ENCODE measurements at places on chromosomes 5 and 9.

- no peaks in the 10 kb centered on the region for H3K27me3 ChIP-seq
- no peaks in the 10 kb centered on the region for H3K4me1 ChIP-seq
- no peak for DNase-seq
These were observed 13.4 kb downstream of the FBXO10 start for GRCh38 chr9:37562826-37563225.

- H3K27ac ChIP-seq = no peak overlapping the region
- H3K27me3 ChIP-seq = no peaks in the 10 kb centered on the region
- DNase-seq = no peak
- H3K36me3 ChIP-seq = no peaks in the 10 kb centered on the region
- H3K4me3 ChIP-seq = no peak overlapping the region
- no peaks in the 10 kb centered on the region for H3K4me1 ChIP-seq
These were observed 717.5 kb downstream of the IRX1 start for GRCh38 chr5:4313138-4313537.

DNA sequence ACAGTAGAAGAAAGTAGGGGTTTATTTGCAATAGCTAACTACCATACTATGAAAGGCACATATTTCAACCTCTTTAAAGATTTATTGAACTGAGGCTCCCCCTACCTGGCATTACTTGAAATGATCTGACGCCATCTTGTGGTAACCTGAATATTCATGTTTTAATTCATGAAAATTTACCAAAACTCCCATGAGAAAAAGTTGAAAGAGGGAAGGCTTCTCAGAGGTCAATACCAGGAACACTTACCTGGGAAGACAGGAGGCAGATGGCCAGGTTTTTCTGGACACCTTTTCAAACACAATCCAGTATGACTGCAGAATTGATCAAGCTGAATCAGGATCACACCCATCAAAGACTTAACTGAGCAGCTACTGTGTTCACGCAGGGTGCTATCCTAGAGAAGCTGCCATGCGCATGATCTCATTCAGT lies 9.4 kb downstream of the PRELID2 start:
- no peak overlapping the region for H3K4me3 ChIP-seq
- no peak overlapping the region for H3K27ac ChIP-seq
- peaks cover 2% of the 10 kb centered on the region for H3K27me3 ChIP-seq
- no peak for DNase-seq
- no peaks in the 10 kb centered on the region for H3K4me1 ChIP-seq
- no peaks in the 10 kb centered on the region for H3K36me3 ChIP-seq

DNA sequence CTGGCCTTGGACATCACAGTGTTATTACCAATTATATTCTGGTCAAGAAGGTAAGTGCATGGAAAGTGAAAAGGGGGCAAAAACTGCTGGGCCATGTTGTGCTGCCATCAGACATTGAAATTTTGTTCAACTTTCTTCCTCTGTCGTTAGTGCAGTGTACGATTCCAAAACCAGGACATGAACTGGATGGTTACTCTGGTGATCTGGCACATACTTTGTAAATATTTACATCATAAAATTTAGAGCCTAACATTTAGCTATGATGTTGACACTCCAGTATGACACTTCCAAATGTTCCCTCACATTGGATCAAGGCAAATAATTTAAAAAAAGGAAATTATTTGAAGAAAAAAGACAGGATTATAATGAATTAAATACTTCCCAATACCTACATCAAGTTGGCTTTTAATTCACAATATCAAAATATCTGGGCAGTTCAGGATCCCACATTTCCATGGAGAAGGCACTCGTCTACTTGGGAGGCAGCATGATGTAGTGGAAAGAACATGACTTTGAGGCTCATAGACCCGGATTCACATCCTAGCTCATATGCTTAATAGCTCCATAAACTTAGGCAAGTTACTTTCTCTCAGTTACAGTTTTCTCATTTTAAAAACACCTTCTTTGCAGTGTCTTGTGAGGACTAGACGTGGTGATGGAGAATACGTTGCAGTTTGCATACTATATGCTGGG lies 342.5 kb upstream of the MPDZ start:
- H3K36me3 ChIP-seq = no peaks in the 10 kb centered on the region
- H3K4me1 ChIP-seq = no peaks in the 10 kb centered on the region
- no peaks in the 10 kb centered on the region for H3K27me3 ChIP-seq
- no peak for DNase-seq
- H3K27ac ChIP-seq = no peak overlapping the region

DNA sequence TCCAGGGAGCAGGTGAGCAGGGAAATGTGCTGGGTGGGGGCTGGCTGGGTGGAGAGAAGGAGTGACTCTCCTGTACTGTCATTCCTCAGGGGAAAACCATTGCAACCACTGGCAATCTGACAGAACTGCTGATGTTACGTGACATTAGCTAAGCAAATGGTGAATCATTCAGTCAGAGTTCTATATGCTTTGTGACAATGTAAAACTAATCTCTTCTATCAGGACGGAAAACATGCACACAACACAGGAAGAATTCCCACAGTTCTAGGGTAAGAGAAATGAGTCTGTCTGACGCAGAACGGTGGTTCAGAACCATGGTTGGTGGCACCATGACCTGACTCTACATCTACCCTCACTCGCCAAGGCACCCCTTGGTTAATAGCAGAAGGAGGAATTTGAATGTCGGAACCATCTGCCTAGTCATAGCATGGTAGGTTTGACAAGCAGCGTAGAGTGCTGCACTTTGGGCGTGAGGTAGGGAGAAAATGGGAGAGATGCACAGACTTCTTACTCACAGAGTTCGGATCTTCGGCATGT lies 243.6 kb upstream of the PANK3 start:
- H3K27me3 ChIP-seq = peaks cover 7% of the 10 kb centered on the region
- H3K27ac ChIP-seq = peak overlapping the region; percentile 5
- peak overlapping the region; percentile 1 for H3K4me3 ChIP-seq
- no peak for DNase-seq
